Astrocyte (in vitro differentiated cells and primary cell): ENCODE measurements at places on chromosomes 2 and 18.

DNA sequence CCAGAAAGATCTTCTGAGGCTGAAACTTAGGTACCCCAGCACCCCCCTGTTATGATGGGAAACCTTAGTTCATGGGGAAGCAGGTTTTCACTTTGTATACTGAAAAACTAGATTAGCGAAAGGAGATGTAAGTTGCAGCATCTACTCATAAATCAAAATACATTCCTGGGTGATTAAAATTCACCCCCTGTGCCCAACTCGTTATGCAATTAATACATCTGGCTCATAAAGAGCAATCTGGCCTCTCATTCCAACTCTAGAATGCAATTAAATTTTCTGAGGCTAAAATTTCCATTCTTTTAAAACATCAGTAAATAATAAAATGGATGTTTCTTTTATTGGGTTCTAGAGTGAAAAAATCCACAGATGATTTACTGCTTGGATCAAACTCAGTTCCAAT, 110.9 kb upstream of the BZW1 start:
- no peaks in the 10 kb centered on the region for H3K36me3 ChIP-seq
- H3K27ac ChIP-seq = no peak overlapping the region
- DNase-seq = no peak
- H3K4me3 ChIP-seq = no peak overlapping the region

DNA sequence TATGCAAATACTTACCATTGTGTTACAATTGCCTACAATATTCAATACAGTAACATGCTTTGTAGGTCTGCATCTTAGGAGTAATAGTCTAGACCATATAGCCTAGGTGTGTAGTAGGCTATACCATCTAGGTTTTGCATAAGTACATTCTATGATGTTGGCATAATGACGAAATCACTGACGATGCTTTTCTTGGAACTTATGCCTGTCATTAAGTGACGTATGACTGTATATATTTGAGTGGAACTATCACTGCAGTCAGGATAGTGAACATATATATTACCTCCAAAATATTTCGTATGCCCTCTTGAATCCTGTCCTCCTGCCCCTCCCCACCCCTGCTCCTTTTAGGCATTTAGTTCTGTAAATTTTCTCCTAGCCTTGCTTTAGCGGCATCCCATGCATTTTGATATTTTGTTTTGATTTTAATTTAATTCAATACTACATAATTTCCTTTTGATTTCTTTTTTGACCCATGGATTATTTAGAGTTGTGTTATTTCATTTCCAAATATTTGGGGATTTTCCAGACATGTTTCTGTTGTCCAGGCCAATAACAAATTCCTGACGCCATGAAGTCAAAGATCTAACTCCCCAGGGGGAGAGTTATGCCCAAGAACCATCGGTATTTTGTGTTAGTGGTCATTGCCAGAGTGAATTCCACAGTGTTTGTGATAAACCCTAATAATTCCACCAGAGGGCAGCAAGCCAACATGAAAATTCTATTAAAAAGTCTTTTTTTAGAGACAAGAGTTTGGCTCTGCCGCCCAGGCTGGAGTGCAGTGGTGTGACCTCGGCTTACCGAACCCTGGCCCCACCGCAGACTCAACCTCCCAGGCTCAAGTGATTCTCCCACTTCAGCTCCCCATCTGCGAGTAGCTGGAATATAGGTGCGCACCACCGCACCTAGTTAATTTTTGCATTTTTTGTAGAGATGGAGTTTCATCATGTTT, 24.2 kb upstream of the CASP8 start:
- no peaks in the 10 kb centered on the region for H3K36me3 ChIP-seq
- no peaks in the 10 kb centered on the region for H3K27me3 ChIP-seq
- H3K4me1 ChIP-seq = no peaks in the 10 kb centered on the region

GRCh38 chr2:88059979-88060906, 4.7 kb upstream of the KRCC1 start:
- no peak overlapping the region for H3K4me3 ChIP-seq
- H3K27me3 ChIP-seq = no peaks in the 10 kb centered on the region
- H3K36me3 ChIP-seq = no peaks in the 10 kb centered on the region
- DNase-seq = peak; percentile 10
- H3K27ac ChIP-seq = no peak overlapping the region
- H3K4me1 ChIP-seq = peaks cover 5% of the 10 kb centered on the region

- H3K4me1 ChIP-seq = no peaks in the 10 kb centered on the region
- no peaks in the 10 kb centered on the region for H3K27me3 ChIP-seq
- DNase-seq = no peak
- H3K27ac ChIP-seq = no peak overlapping the region
- H3K4me3 ChIP-seq = no peak overlapping the region
Measured at GRCh38 chr2:164816046-164816445, 25.6 kb downstream of the COBLL1 start.

GRCh38 chr2:231124838-231125568, at the start of gene HTR2B:
TSS of gene HTR2B (minus strand) at chr2:231125042. CDS start at chr2:231123764, 1,278 bp downstream.
- H3K27ac ChIP-seq = no peak within 1 kb of the TSS
- no peaks in the 10 kb centered on the region for H3K36me3 ChIP-seq
- DNase-seq = no peak
